ENCODE measurements at places on chromosomes 11 and 22.

GRCh38 chr11:8338138-8338537, 74.5 kb upstream of the LMO1 start:
- DNase-seq = no peak

DNA sequence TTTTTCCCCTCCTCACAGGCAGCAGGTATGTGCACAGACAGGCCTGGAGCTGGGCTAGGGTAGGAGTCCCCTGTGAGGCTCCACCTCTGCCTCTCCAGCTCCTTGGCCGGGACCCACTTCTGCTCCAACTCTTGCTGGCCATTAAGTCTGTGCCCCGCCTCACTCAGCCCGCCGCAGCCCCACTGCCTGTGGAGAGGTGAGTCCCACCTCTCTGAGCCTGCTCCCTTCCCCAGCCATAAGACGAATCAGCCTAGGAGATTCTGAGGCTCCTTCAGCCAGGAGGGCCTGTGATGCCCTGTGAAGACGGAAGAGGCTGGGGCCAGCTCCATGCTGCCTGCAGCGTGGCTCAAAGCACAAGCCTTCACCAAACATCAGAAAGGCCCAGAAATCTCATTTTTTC, 23.0 kb downstream of the TSKU start:
- no peak for DNase-seq

DNA sequence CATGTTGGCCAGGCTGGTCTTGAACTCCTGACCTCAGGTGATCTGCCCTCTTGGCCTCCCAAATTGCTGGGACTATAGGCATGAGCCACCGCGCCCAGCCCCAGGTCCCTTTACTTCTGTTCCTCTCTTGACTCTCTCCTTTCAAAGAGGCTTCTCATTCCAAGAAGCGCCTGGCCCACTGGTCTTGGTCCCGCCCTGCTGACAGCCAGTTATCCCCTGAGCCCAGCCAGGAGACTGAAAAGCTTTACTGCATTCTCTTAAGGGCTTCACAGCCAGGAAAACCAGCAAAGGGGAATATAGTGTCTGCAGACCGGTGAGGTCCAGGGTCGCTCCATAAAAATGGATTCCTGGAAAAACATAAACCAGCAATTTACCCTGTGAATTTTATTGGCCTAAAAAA, 68.3 kb downstream of the NFAM1 start:
- DNase-seq = no peak

DNA sequence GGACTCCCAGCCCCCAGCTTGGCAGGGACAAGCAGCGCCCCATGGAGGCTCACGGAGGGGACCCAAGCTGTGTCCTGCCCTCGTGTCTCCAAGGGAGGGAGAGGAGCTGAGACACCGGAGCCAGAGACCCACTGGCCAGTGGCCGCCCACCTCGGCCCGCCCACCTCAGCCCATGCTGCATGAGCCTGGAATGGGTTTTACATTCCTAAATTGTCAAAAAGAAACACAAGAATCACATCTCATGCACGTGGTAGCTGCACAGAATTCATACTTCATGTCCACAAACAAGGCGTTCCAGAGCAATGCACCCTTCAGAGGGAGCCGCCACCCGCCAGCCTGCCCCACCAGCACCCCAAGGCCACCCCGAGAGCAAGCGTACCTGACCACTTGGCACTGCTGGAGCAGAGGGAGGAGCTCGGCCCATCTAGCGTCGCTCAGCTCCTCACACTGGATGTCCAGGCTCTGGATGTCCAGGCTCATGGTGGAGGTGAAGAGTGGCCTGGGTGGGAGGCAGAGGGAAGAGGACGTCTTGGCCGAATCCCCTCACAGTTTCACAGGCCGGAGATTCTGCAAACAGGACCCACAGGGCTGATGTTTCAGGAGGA, 5.3 kb downstream of the RNH1 start:
- DNase-seq = no peak

DNA sequence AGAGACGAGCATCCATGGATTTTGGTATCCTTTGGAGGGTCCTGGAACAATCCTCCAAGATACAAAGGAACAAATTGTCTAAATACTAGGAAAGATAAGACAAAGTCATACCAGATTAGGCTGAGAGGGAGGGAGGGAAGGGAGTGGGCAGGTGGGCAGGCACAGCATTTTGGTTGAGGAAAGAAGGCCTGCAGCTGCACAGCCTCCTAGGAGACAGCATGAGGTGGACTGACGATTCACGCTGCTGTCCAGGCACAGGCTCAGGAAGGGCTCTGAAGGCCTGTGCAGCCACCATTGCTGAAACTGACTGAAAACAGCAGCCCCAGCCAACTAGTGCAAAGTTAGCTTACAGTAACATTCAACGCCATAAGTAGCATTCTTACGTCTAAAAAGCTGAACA, 64.7 kb downstream of the PACSIN2 start:
- no peak for DNase-seq

Measured in GM12864 (cell line).